NCI-H2081 treated with DMSO at 0.1 percent for 48 hours (cell line): ENCODE measurements at places on chromosomes 6 and 20.

DNA sequence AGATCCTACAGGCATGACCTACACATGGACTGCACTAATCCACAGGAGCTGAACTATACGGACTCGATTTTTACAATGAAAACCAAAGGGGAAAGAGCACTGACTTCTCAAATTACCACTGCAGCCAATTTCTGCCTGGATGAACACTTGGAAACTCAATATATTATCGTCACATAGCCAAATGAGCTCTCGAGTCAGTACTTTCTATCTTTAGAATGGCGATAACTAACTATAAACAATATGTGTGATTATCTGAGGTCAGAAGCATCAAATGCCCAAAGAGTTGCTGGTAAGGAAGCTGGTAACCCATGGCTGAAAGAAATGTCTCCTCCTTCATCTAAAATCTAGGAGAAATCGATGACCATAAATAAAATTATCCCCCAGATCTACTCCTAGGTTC lies 86.7 kb downstream of the KIF16B start:
- no peak for DNase-seq

- DNase-seq, result no peak
Observed at GRCh38 chr6:80502871-80503270, 396.4 kb downstream of the BCKDHB start.

DNA sequence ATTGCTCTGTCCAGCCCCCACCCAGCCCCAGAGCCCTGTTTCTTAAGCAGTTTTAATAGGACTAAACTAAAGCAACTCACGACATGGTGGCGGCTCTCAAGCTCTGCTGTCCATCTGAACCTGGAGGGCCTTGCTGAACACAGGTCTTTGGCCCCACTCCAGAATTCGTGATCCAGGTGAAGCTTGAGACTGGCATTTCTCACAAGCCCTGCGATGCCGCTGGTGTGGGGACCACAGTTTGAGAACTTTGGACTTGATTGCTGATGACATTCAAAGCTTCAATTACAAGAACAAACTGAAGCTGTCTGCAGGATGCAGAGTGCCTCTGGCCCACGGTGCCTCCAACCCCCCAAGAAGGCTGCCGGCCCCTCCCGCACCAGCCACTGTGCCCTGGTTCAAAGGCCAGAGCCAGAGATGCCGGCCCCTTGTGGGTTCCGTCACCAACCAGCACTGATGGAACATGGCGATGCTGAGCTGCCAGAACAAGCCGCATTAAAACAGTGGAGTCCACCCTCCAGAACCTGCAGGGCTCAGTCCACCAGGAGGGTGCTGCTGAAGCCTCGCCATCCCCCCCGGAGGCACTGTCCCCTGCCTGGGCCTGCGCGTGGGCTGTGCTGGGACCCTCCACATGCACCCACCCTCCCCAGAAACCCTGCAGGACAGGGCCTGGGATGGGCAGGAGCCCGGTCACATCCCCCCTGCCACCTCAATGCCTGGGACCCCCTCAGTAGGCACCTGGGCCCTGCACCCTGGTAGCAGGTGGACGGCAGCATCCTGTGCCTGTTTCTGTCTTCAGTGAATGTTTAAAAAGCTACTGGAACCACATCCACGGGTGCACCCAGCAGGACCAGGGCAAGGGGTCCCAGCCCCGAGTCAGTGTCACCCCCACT lies 101.1 kb downstream of the PSMB1 start:
- DNase-seq, result no peak

GRCh38 chr6:37923514-37923913 lies 104.0 kb downstream of the ZFAND3 start:
- DNase-seq, result no peak

GRCh38 chr6:121794630-121795029 lies 359.2 kb downstream of the GJA1 start:
- DNase-seq, result no peak

DNA sequence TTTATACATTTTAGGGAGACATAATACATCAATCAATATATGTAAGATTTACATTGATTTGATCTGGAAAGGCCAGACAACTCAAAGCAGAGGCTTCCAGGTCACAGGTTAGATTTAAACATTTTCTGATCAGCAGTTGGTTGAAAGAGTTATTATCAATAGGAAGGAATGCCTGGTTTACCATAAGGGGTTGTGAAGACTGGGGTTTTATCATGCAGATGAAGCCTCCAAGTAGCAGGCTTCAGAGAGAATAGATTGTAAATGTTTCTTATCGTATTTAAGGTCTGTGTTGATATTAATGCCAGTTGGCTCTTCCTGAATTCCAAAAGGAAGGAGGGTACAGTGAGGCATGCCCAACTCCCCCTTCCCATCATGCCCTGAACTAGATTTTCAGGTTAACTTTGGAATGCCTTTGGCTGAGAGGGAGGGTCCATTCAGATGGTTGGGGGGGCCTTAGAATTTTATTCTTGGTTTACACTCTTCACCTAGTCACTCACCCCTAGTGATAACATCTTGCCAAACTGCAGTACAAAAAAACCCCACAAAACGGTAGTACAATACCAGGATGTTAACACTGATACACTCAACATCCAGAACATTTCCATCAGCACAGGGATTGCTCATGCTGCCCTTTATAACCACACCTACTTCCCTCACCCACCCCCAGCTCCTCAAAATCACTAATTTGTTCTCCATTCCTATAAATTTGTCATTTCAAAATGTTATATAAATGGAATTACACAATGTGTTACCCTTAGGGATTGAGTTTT lies 259.6 kb upstream of the PLN start:
- DNase-seq, result no peak

- no peak for DNase-seq
Observed at GRCh38 chr20:55513954-55514353, 491.4 kb downstream of the CBLN4 start.
